ENCODE measurements at places on chromosomes 7 and 10. TPM values are rescaled to one million over a fixed set of nuclear protein-coding genes. Genes with fewer than 3 reads are reported as not detected.

DNA sequence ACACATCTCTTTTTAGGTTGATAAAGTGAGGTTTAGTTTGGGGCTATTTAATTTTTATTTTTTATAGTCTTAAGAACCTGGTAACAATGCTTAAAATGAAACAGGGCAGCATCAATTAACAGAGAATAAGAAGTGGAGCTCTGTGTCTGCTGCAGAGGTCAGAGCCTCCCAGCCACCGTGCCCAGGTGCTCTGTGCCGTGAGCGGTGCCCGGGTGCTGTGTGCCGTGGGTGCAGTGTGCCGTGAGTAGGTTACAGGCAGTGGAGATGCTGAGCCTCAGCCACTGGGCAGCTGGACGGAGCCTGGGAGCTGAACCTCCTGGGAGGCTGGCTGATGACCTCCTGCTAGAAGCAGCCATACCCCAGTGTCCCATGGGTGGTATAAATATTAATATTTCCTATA is 250.0 kb downstream of the KLF6 start:
- DNase-seq: no peak

DNA sequence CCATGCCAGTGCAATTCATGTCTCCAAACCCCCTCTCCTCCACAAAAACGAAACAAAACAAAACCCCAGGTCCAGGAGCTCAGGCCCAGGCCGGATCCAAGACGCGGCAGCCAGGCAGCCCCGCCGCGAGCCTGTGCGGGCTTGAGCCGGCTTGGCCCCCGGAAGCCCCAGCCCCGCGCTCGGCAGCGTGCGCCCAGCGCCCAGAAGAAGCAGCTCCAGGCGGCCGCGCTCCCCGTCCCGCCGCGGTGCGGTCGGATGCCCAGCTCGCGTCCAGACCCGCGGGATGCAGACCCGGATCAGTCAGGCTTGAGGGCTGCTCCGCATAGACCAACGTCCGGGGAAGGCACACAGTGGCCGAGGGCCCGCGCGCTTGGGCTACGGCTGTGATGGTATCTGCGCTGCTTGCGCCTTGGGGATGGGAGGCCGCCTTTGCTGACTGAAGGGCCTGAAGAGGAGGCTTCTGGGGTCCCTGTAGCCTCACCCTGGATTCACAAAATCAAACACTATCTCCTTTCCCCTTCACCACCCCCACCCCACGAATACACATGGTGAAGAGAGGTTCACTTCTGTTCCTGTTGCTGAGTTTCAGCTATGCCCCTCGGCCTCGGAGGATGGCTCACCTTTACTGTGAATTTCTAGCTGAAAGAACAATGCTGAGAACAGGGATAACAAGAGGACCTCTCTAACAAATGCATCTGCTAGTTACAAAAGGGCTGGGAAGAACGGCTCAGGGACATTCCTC is 79.9 kb upstream of the EN2 start:
- no peak for DNase-seq

DNA sequence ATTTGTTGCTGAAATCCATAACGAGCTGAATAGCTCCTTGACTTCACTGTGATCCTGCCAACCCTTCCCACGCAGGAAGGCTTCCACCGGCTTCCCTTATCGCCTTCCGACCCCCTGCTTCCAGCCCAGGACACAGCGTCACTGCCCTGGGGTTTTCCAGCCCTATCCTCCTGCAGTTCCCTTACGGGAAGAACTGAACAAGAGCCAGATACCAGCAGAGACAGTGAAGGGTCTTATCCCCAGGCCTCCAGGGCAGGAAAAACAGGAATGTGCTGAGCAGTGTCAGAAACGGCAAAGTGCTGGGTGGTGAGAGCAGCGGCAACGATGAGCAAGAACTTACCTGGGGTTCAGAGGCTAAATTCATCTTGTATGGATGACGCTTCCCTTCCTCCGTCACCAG is 22.4 kb downstream of the PDLIM1 start:
- DNase-seq: no peak

- no peak for DNase-seq
These were observed 11.3 kb upstream of the PRXL2A start for GRCh38 chr10:80397014-80397413.

OIT3 gene
- polyA plus RNA-seq: 4.5 TPM

MICU1 gene
- 96.0 TPM for polyA plus RNA-seq

GRCh38 chr10:82625512-82626189 is 750.7 kb downstream of the NRG3 start:
- DNase-seq: no peak

DNA sequence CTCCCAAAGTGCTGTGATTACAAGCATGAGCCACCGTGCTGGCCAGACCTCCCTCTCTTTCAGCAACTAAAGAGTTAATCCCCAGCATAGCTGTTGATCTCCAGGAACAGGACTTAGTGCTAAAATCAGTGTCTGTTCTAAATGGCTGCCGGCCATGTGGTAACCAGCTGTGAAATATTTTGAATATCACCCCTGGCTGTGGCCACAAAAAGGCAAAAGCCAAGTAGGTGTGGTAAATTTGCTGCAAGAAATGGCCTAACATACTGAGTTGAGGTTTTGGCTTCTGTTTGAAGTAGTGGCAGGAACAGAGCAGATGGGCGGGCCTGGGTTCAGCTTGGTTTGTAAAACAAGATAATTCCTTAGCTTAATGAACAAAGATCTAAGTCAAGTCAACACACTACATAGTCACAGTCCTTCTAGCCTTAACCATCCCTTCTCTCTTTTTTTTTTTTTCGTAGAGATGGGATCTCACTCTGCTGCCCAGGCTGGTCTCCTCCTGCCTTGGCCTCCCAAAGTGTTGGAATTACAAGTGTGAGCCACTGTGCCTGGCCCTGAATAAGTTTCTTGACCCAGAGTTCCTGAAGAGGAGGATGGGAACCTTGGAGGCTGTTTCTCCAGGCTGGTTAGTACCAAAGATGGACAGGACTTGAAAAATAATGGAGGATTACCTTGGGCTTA is 22.7 kb upstream of the AGFG2 start:
- DNase-seq: no peak

DNA sequence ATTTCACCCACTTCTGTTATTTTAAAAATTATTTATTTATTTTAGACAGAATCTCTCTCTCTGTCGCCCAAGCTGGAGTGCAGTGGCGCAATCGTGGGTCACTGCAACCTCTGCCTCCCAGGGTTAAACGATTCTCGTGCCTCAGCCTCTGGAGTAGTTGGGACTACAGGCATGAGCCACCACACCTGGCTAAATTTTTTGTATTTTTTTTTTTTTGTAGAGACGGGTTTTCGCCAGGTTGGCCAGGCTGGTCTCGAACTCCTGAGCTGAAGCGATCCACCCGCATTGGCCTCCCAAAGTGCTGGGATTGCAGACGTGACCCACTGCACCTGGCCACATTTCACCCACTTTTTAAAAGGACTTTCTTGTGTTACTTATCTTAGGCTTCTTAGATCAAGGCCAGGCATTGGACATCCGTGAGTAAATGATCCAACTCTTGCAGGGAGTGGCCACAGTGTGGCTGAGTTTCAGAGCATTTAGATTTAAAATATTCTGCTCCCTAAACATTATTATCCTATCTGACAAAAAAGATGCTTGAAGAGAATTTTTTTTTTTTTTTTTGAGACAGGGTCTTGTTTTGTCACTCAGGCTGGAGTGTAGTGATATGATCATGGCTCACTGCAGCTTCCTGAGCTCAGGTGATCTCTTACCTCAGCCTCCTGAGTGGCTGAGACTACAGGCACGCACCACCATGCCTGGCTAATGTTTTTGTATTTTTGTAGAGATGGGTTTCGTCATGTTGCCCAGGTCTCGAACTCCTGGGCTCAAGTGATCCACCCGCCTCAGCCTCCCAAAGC is 14.4 kb downstream of the SNX10 start:
- DNase-seq: no peak

DNA sequence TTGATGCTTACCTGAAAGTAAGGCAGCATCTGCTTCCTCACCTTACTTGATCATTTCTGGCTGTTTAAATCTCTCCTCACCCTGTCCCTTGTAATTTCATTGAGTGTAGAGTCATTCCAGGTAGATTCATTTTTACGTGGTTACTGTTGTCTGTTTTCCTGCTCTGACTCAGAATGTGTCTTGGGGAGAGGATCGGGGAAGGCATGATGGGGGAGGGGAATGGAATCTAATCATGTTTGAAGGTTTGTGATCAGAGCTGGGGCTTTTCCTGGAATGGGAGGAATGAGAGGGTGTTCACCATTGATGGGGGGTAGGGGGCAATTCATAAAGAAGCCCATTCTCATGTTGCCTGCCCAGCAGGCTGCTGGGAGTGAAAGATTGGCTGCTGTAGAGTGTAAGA is 18.7 kb downstream of the SEC24C start:
- no peak for DNase-seq

DNA sequence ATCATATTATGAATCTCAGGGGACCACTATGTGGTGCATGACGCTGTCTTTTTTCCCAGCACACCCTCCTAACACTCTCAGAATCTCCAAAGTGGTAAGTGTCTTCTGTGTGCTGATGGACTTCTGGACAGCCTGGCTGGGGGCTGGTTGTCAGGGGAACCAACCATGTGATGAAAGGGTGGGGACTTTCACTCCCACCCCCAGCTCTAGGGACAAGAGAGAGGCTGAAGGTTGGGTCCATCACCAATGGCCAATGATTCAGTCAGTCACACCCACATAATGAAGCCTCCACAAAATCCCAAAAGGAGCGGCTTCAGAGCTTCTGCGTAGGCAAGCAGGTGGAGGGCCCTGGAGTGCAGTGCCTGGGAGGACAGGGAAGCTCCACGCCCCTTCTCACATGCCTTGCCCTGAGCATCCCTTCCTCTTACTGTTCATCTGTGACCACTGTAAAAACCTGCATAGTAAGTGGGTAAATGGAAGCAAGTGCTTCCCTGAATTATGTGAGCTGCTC is 44.6 kb downstream of the RASGEF1A start:
- no peak for DNase-seq

DNA sequence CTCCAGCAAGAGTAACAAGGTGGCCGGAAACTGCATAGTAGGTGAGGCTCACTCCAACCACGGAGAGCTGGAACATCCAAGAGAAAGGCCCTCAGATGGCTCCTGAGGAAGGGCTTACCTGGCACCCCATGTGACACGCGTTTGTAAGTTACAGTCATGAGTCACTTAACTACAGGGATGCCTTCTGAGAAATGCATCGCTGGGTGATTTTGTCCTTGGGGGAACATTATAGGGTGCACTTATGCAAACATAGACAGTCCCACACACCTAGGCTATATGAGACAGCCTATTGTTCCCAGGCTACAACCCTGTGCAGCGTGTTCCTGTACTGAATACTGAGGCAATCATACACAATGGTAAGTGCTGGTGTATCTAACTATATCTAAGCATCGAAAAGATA is 139.9 kb downstream of the PKD1L1 start:
- no peak for DNase-seq

DNA sequence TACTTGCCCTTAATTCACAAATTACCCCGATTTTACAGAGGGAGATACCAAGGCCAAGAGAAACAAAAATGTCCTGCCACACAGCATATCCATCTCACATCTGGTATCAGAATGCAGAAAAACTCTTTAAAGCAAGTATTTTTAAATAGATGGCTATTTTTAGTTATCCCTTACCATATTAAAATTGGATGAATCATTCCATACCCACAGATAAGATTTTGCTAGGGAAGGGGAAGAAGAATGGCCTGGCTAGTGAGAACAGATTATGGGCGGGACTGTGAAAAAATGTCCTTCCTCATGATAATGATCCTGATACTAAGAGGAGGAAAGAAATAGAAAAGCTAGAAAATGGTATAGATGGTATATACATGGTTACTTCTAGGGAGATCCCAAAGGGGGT is 80.6 kb upstream of the GATAD1 start:
- DNase-seq: no peak

RET gene
- polyA plus RNA-seq: 22.7 TPM

DNA sequence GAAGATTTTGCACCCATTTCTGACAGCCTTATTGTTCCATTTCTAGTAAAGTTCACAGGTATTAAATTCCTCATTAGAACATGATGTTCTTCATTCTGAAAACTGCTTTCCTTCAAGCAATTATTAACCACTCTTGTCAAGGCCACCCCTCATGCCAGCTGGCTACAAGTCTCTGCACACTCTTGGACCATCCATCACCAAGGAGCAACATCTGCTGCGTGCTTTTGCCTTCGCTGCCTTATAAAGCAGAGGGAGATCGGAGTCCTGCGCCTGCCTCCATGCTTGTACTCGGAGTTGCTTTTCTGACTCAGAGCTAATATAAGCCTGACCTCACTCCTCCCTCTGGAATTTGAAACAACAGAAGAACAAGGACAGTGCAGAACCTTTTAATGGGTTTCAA is 529.9 kb upstream of the DPP6 start:
- no peak for DNase-seq

TES gene
- 80.6 TPM for polyA plus RNA-seq

CCDC3 gene
- 13.3 TPM for polyA plus RNA-seq

GRCh38 chr7:56121440-56121839 is 5.2 kb upstream of the NUPR2 start:
- DNase-seq: no peak

SORCS1 gene
- 17.3 TPM for polyA plus RNA-seq

DNA sequence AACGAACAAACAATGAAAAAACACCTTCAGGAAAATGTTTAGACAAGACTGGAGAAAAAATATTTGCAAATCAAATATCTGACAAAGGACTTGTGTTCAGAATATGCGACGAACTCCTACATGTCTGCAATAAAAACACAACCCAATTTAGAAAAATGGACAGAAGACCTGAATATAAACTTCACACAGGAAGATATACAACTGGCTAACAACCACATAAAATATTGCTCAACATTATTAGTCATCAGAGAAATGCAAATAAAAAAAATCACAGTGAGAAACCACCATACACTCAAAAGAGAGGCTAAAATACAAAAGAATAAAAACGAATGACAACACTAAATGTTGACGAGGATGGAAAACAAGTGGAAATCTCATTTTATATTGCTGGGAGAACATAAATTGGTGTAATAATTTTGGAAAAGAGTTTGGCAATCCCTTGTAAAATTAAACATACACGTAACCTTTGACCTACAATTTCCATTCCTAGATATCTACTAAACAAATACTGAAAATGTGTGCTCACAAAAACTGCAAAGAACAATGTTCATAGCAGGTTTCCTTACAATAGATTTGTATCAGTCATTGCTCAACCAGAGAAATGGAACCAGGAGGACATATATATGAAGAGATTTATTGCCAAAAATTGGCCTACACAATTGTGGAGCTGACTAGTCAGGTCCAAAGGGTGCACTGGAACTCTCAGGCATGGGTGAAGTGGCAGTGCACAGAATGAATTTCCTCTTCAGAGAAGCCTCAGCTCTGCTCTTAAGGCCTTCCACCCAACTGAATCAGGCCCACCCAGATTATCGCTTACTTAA is 82.9 kb upstream of the OGDHL start:
- no peak for DNase-seq

- no peak for DNase-seq
These were observed 86.6 kb downstream of the SLC25A13 start for GRCh38 chr7:96235281-96235680.

- DNase-seq: no peak
These were observed 41.8 kb downstream of the PLEKHA8 start for GRCh38 chr7:30070052-30070451.

DNA sequence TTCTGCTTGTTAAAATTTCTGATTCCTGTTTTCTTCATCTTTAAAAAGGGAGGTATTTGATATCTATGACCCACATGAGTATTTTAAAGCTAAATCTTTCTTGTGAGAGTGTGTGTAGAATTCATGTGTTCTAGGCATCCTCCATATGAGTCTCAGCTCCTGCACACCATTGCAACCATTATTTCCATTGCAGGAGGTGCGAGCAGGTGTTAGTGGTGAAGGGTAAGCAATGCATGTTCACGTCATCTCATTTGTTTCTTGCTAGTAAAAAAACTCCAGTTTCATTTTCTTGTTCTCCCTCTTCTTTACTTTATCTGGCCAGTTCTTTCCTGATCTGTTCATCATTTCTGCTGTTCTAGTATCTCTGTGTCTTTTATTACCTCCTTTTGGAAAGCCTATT is 100.5 kb downstream of the ADRA2A start:
- no peak for DNase-seq

Measured in right renal cortex interstitium (tissue), 3 donors.